NCI-H1105 treated with DMSO at 0.1 percent for 48 hours (cell line): ENCODE measurements at places on chromosomes 11 and 22.
A peak's percentile ranks its signal among the peaks of the same experiment; 100 is the strongest.

GRCh38 chr11:96538104-96538503 lies 148.3 kb downstream of the JRKL start:
- DNase-seq, result no peak

- no peak for DNase-seq
Observed at GRCh38 chr11:41845066-41845465, 385.6 kb upstream of the LRRC4C start.

- DNase-seq, result no peak
Observed at GRCh38 chr11:35563484-35564244, 38.2 kb upstream of the PAMR1 start.

DNA sequence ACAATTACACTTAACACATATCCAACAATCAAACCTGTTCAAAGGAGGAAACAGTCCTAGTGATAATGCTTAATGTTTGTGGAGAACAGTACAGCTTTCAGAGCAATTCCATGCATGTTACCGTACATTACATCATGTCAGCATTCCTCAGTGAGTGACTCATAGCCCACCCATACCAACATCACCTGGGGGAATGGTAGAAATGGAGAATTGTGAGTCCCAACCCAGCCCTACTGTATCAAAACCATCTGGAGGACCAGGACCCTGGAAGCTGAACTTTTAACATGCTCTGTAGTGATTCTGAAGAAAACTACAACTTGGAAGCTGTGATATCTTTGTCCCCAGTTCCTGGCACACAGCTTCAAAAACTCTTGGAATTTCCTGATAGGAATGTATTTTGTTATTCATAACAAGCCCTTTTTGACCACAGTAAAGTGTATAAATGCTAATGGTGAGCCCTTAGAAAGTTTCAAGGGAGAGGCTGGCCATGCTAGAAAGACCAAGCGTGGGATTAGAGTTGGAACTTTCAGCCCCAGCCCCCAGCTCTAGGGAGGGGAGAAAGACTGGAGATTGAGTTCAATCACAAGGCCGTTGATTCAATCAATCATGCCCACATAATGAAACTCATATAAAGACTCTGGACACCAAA lies 301.1 kb downstream of the BUD13 start:
- DNase-seq, result no peak

DNA sequence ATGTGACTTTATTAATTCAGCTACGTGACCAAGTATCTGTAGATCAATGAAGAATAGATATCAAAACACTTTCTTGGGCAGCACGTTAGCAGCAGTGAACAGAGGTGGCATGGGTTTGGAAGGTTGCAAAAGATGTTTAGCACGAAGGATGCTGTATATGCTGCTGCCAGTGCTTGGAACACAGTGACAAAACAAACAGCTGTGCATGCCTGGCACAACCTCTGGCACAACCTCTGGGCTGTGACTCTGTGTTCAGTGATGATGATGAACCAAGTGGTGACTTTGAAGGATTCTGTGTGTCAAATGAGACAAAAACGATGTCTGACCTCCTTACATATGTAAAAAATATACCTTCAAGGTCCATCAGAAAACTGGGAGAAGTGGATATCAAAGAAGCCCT lies 104.7 kb downstream of the TBC1D22A start:
- no peak for DNase-seq

DNA sequence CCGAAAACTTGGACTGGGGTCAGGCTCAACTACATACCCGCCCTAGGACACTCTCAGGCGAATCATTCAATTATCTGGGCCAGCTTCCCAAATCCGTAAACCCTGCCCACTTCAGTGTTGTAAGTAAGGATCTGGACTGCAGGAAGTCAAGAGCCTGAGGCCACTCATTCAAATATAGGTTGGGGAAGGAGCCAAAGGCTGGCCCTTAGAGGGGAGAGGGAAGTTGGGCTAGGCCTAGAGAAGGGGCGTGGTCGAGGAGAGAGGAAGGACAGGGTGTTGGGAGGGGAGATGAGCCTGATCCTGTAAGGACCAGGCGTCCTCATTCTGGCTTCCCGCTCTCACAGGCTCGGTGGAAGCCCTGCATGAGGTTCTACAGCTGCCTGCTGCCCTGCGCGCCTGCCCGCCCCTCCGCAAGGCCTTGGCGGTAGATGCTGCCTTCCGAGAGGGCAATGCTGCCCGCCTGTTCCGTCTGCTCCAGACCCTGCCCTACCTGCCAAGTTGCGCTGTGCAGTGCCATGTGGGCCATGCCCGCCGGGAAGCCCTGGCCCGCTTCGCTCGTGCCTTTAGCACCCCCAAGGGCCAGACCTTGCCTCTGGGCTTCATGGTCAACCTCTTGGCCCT lies 3.0 kb downstream of the SAC3D1 start:
- DNase-seq, result no peak

- DNase-seq, result peak; percentile 59
Observed at GRCh38 chr22:20298803-20299745, 20.8 kb downstream of the DGCR6L start.

- DNase-seq, result no peak
Observed at GRCh38 chr22:26718905-26719304, 61.5 kb downstream of the MIAT start.

GRCh38 chr11:101915791-101916291 lies 481 bp downstream of the ANGPTL5 start:
- DNase-seq, result peak; percentile 51

GRCh38 chr11:37509506-37509905 lies 911.5 kb upstream of the RAG2 start:
- DNase-seq, result no peak

DNA sequence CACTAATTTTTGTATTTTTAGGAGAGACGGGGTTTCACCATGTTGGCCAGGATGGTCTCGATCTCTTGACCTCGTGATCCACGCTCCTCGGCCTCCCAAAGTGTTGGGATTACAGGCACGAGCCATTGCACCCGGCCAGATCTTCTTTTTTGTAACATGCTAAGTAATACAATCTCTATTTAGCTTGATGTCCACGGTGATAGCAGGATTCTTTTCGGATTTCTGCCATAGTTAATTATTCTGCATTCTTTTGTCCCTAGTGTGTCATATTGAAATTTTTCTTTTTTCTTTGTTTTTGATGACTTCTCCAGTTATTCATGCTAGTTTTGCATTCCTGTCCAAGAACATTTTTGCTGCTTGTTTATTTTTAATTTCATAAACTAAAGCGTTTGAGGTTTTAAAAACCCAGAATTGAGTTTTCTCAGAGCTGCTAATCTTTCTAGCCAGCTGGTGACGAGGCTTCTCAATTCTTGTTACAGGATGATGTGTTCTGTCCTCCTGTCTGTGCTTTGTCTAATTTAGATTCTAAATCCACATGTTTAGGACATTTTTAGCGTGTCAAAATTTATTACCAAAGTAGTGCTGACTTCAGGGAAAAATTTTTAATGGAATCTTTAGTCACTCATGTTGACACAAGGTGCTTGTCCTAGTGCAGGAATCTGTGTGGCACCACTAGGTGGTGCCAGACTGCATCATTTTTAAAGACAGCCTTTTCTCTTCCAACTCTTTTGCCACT lies 21.8 kb downstream of the NF2 start:
- peak; percentile 40 for DNase-seq

DNA sequence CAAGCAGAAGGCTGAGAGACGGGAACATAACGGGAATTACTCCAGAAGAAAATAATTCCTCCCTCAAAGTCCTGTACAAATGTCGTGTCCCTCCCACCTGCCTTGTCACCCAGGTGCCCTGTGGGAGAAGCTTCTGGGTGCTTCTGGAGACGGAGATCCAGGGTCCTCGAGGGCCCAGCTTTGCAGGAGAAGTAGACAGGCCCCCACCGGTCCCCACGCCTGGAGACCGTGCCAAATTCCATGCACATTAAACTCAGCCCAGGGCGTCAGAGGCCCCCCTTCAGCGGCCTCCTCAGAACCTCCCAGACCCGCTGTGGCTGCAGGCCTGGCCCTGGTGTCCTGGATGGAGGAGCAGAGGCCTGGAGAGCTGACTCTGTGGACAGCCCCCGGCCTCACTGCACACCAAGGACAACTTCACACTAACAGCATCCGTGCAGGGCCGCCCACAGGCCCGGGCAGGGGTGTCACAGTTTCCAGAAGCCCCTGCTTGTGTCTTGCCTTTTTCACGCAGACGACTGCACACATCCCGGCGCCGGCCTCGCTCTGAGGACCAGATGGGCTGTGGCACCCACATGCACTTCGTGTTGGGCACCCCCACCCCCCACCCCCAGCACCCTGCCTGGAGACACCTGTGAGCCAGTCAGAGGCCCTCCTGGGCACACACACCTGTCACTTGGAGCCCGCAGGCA lies 734.3 kb downstream of the BRD1 start:
- peak; percentile 66 for DNase-seq

DNA sequence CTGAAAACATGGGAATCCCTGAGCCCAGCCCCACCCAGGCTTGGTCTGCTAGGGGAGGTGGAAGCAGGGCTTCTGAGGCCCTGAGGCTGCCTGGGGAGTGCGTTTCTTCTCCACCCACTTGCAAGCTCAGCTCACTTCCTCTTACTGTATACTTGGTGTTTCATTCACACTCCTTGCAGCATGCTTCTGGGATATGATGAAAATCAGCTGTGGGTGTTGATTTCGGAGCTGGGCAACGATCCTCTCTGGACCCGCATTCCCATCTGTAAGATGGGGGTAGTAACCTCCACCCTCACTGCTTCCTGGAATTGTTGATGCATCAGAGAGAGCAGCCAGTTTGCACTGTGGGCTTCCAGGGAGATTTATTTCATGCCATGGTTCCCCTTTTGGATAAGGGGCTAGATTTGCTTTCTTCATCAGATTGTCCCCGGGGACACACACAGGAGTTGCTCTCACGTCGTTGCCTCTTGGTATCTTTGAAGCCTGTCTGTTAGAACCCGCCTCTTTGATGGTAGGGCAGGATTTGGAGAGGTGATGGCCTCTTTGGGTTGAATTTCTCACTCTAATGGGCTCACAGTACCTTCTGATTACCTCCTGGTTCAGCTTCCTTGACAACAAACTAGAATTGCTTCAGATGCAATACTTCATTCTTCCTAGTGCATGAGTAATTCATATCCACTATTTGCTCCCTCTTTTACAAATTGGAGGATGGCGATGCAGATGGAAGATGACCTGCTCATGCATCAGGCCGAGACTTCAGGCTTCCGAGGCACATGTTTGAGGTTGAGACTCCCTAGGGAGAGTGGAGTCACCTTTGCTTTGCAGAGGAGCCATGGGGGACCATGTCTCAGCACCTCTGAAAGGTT lies 40.4 kb downstream of the BCR start:
- no peak for DNase-seq

GRCh38 chr11:62400760-62401159 lies 18.1 kb upstream of the SCGB1A1 start:
- no peak for DNase-seq

- no peak for DNase-seq
Observed at GRCh38 chr11:3783611-3784010, 13.7 kb downstream of the NUP98 start.

- no peak for DNase-seq
Observed at GRCh38 chr22:17284888-17285287, 65.7 kb upstream of the ADA2 start.

DNA sequence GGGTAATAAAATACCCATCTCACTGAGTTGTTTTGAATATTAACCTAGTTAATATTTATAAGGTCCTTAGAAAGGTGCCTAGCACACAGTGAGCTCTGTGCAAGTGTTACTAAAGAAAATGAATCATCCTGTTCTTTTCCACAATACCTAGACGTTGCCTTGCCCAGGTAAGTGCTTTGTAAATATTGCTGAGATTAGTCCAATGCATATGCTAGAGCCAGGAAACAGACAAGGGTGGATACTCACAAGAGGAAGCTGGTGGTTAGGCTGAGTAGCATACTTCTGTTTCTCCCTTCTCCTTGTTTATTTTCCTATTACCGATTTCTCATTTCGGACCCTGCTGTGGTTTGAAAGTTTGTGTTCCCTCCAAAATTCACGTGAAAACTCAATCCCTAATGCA lies 58.1 kb upstream of the BARX2 start:
- peak; percentile 50 for DNase-seq

DNA sequence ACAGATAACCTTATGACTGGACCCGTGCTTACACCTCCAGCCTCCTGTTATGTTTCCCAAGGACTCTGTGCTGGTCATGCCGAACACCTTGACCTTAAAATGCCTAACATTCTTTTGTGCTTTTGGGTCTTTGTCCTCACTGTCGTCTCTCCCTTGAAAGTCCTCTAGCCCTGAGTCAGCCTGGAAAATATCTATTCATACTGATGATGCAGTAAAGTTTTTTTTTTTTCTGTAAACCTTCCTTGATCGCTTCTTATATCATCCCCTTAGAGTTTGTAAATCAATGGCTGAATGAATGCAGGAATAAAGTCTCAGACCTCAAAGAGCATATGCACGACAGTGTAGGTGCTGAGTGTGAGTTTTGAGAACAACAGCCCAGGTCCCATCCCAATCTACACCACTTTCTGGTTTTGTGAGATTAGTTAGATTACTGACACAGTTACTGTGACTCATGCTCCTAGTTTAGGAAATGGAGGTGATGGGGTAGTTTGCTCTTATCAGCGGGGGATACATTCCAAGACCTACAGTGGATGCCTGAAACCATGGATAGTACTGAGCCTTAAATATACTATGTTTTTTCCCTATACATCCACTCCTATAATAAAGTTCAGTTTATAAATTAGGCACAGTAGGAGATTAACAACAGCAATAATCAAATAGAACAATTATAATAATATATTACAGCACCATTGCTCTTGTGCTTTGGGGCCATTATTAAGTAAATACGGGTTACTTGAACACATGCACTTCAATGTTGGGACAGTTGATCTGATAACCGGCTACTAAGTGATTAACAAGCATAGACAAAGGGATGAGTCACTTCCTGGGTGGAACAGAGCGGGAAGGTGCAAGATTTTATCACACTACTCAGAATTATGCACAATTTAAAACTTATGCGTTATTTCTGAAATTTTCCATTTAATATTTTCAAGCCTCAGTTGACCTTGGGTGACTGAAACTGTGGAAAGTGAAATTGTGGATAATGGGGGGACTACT lies 8.6 kb downstream of the TCN1 start:
- DNase-seq, result no peak

- no peak for DNase-seq
Observed at GRCh38 chr11:60371386-60371785, 6.9 kb upstream of the MS4A7 start.

DNA sequence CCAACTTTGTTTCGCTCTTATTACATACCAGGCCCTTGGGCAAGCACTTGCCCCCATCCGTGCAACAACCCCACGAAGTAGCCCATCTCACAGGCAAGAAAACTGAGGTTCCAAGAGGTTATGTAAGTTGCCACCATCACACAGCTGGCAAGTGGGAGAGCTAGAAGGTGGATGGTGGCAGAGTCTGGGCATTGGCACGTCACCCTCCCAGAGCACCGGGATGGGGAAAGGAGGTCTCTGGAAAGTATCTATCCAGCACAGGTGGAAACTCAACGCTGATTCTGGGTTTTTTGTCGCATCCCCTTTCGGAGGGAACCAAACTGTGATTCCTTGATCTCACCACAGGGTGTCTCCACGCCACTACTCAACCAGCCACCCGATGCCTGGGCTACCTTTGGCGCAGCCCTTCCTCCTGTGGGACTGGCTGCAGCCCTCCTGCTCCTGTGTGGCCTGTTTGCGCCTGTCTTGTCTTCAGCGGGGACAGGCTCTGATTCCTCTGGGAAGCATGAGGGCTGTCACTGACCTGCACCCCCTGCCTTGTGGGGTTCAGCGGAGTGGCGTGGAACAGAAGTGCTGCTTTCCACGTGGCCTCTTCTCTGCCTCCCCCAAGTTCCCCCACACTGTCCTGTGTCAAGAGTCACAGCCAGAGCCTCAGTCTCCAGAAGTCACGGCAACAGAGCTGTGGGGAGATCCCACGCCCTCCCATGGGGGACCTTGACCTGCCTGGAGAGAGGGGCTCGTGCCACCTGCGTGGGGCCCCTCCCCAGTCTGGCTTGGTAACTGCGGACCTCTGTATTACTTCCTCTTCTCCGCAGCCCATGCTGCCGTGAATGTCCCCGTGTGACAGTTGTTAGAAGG lies 34.4 kb upstream of the TRIM29 start:
- peak; percentile 47 for DNase-seq
